ENCODE measurements at places on chromosomes 5 and 9.

DNA sequence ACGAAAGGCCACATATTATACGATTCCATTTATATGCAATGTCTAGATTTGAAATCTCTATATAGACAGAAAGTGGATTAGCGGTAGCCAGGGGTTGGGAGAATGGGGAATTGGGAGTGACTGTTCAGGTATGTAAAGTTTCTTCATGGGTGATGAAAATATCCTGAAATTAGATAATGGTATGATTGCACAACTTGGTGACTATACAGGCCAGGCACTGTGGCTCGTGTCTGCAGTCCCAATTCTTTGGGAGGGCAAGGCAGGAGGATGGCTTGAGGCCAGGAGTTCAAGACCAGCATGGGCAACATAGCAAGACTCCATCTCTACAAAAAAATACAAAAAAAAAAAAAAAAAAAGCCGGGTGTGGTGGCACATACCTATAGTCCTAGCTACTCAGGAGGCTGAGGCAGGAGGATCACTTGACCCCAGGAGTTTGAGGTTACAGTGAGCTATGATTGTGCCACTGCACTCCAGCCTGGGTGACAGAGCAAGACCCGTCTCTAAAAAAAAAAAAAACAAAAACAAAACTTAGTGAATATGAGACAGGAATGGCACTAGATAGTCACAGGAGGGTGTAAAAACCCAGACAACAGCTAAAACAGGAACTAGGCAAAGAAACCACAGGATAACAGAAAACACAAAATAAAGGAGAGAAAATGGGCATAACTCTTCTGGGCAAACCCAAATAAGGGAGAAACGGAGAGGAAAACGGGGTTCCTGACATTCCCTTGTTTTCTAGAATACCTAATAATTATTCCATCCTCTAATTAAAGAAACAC, 72.1 kb upstream of the ZNF618 start:
- no peak for DNase-seq

GRCh38 chr9:88215196-88216125, 77.2 kb upstream of the SPATA31C2 start:
- no peak for DNase-seq

DNA sequence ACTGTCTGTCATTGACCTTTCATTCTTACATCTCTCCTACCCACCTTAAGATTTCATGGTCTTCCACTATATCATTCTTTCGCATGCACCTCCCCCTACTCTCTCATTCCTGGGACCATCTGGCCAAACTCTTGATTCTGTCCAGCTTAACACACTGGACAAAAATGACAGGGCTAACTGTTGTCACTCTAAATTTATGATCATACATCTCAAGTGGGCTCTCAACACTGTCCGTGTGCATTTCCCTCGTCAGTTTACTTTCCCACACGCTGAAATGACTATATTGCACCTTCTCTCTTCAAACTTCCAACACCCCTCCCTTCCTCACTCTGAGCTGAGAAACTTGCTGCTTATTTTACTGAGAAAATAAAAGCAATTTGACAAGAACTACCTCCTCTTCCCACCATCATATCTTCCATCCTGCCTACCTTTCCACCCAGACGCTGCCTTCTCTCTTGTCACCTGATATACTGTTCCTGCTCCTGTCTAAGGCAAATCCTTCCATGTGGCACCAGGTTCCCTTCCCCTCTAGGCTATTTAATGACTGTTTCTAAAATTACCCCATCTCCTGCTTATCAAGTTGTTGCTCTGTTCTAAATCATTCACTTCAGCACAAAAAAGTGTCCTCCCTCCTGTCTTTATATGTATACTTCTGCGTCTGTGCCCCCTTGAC, 8.1 kb upstream of the KLF9 start:
- DNase-seq: no peak

GRCh38 chr5:136506131-136506530, 140.8 kb upstream of the TRPC7 start:
- DNase-seq: no peak

GRCh38 chr5:108260117-108260857, 121.6 kb downstream of the FBXL17 start:
- DNase-seq: peak; percentile 82

DNA sequence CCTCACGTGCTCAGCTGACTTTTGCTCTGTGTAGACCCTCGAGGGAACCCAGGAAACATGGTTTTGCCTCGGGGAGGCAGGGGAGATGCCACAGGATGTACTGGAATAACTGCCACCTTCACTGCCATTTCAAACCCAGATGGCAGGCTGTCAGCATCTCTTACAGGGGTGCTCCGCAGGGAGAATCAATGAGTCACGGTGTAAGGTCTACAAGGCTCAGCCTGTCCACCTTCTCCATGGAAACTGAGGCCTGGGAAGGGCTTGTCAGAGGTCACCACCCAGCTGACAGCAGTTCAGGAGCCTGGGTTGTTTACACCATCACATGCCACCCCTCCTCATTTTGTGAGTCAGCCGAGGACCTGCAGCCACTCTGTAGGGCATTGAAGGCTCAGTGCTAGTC, 30.8 kb downstream of the DAB2IP start:
- DNase-seq: no peak

GRCh38 chr9:76395381-76395780, 1.2 kb upstream of the RFK start:
- DNase-seq: peak; percentile 43

DNA sequence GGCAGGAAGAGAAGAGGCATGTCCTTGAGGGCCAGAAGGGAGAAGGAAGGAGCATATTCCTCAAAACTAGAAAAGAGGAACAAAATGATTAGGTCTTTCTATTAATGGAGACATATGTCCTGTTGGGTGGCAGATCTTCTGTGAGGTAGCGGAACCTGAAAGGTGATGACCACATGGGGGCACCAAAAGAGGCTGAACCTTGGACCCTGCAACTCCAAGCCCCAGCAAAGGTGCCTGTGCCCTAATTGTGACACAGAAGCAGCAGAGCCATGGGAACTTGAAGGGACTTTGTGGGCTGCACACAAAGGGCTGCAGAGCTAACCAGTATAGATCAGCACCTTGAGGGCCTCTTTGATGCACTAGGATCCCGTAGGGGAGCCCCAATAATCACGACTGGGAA, 158.0 kb downstream of the BAAT start:
- DNase-seq: no peak

DNA sequence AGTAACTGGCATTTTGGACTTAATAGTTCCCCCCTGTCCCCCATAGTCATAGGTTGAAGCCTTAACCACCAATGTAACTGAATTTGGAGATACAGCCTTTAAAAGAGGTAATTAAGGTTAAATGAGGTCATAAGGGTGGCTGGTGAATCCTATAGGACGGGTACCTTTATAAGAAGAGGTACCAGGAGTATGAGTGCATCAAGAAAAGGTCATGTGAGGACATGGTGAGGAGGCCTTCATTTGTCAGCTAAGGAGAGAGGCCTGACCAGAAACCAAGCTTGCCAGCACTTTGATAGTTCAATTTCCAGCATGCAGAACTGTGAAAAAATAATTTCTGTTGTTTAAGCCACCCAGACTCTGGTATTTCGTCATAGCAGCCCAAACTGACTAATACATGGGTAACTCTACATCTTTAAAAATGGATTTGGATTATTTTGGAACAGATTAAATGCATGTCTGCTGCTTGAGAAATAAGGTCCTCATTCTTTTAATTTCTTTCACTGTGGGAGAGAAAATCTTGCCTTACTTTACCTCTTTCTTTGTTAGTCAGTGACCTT, 9.7 kb downstream of the RASA1 start:
- peak; percentile 49 for DNase-seq

DNA sequence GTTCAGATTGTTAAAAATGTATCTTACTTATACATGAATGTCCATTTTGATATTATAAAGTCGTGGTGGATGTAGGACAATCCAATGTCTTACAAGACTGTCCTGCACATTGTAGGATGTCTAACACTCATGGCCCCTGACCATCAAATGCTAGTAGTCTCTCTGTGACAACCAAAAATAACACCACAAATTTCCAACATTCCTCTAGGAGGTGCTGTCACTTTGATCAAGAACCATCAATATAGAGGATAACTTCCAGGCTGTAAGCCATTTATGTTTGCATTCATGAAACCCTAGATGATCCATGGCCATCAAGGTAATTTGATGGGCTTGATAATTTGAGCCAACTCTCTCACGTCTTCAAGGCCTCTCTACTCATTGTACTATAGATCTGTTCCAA, 20.5 kb upstream of the ZFR start:
- DNase-seq: no peak

- peak; percentile 65 for DNase-seq
Measured at GRCh38 chr9:110029429-110029955, 178.5 kb downstream of the C9orf152 start.

GRCh38 chr5:168578538-168579487, at the start of gene PANK3:
TSS of gene PANK3 (minus strand) at chr5:168579368. CDS start at chr5:168579283, 85 bp downstream.
- DNase-seq: peak; percentile 96

DNA sequence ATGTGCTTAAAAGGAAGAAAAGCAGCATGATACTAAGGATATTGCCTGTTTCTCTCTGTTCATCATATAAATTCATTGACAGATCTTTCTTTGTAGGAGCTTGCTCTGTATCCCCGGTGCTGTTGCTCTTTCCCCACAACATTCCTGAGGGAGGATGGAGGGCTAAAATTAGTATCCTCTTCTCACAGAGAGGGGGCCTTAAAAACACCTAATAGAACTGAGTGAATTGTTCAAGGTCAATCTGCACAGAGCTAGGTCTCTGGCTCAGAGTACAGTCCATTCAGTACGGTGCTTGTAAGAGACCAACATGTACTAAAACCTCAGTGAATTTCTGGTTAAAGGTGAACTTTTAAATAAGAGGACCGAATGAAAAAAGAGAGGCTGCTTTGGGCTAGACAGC, 88.7 kb downstream of the PALM2AKAP2 start:
- DNase-seq: no peak

- DNase-seq: peak; percentile 77
Measured at GRCh38 chr5:163504079-163504931, 1.1 kb upstream of the MAT2B start.

DNA sequence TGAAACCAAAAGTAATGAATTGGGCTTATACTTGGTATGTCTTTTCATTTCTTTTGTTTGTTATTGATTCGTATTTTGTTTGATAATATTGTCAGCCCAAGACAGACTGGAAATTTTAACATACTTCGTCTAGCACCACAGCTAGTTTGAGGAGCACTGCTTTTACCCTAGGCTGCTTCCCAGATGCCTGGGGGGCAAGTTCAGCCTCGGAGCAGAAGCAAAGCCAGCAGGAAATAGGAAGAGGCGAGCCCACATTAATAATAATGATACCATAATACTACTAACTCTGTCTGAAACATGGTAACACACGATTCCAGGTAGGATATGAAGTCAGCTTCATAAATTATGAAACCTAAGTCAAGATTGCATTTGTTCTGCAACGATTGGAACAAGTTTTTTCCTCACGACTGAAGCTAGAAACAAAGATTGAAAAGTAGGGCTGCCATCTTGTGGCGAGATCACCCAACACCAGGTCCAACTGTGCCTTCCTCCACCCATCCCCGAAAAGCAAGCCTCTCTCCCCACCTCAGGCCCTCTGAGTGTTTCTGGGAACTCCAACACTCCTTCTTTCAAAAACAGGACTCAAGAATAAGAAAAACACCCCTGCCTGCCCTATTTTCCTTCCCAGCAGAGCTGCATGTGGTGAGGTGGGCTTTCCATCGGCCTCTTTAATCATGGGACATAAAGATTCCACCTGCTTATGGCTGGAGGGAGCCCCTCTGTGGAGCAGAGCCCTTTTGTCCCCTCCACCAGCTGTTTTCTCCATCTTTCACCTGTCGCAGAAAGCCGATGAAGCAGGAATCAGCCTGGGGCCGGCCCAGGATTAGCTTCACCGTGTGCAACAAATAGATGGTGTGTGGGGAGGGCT, 236.4 kb downstream of the CAAP1 start:
- no peak for DNase-seq

DNA sequence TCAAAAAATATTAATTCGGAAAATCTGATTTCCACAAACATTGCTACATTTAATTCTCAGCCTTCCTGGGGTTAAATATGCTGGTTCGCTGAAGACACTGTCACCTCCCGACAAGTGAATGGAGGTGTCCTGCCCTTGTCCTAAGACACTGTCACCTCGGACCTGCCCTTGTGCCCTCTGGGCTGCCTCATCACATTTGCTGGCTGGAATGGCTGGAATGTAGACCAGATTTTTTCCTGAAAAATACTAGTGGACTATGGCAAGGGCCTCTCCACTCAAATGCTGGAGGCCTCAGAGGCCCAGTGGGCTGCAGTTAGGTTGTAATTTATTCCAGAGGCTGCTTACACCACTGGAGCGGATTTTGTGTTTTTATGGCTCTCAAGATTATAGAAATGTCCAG, 28.2 kb downstream of the CACNA1B start:
- DNase-seq: no peak

DNA sequence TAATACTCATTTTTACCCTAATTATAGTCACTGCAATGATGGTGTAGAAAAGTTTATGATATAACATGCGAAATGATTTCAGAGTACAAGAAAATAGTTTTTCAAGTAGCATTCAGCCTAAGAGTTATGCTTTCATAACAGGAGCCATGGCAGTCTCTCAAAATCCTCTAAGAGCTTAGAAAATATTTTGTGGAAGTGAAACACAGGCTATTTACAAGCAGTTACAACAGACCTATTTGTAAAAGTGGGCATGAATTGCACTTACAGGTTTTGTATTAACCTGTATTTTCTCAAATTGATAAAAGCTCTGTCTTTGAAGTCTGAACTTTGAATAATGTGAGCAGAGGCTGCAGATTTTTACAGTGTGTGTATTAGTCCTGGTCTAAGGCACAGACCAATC, 523.3 kb downstream of the LRRC70 start:
- no peak for DNase-seq

- DNase-seq: no peak
Measured at GRCh38 chr9:98771209-98771874, 25.0 kb downstream of the ANKS6 start.

DNA sequence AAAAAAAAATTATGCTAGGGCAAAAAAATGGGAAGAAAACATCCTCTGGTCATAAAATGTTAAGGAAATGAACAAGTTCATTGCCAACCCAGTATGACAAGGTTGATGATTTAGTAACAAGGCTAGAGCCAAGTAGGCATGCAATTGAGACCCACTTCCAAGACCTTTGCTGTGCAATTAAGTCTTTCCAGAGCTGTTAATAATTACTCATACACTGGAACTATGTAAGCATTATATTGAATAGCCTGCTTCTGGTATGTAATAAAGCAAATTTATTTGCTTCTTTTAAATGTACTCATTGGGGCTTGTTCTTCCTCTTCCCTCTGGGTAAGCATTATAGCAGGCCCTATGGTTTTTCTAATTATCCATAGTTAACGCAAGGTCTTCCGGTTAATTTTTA, 32.5 kb upstream of the SNAPC3 start:
- no peak for DNase-seq

GRCh38 chr5:111649516-111649915, 107.5 kb downstream of the NREP start:
- no peak for DNase-seq

- DNase-seq: no peak
Measured at GRCh38 chr5:6492934-6493333, 44.3 kb downstream of the UBE2QL1 start.

GRCh38 chr9:87580941-87581438, 83.3 kb downstream of the DAPK1 start:
- DNase-seq: no peak

DNA sequence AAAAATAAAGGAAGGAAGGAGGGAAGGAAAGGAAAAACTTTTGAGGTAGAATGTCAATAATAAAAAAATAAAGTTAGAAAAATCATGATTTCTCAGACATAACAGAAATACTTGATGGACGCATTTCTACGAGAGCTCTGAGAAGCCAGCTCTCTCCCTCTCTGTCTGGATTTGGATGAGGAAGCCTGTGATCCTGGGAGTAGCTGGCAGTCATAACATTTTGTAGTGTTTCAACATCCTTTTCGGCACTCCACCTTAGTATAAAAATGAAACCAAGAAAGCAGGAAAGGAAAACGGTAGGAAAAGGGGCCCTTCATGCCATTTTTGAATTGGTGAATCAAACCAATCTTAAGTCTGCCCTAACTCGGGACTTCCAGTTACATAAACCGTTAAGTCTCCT, 321.3 kb downstream of the EPB41L4A start:
- no peak for DNase-seq
